ENCODE measurements at places on chromosomes 3 and 15.
A peak's percentile ranks its signal among the peaks of the same experiment; 100 is the strongest.

DNA sequence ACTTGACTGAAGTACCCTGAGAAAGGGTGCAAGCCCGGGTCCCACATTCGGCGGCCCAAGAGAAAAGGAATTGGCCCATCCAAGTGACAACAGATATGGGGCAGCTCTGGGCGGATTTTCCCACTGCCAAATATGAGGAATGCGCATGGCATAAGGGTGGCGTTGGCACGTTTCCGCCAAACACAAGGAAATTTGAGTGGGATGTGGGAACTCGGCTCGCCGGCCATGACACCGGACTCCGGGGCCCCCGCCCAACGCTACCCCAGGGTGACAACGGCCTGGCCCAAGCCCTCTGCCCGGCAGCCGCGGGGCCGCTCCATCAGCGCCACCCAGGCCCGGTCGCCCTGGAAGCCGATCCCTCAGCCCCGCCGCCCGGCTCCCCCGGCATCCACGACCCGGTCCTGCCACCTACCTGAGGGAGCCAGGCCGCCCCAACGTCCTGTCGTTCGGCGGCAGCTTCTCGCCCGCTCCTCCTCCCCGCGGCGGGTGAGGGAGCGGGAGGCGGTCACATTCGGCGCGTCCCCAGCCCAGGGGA lies 449 bp downstream of the RAF1 start:
- DNase-seq: no peak

DNA sequence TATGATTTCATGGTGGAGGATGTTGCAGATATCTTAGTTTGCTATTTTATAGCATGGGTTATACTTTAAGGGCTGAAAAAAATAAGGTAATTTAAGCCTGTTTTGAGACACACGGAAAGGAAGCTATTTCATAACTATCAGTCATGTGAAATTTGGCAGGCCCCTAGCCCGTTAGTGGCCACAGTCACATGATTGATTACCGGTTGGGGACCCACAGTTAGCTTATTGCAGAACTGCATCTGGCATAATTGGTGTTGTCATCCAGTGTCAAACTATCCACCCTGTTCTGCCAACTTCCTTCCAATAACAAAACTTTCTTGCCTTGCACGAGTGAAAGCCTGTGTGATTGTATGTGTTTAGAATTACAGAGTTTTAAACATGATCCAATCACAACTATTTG lies 35.2 kb downstream of the FNDC3B start:
- DNase-seq: no peak

DNA sequence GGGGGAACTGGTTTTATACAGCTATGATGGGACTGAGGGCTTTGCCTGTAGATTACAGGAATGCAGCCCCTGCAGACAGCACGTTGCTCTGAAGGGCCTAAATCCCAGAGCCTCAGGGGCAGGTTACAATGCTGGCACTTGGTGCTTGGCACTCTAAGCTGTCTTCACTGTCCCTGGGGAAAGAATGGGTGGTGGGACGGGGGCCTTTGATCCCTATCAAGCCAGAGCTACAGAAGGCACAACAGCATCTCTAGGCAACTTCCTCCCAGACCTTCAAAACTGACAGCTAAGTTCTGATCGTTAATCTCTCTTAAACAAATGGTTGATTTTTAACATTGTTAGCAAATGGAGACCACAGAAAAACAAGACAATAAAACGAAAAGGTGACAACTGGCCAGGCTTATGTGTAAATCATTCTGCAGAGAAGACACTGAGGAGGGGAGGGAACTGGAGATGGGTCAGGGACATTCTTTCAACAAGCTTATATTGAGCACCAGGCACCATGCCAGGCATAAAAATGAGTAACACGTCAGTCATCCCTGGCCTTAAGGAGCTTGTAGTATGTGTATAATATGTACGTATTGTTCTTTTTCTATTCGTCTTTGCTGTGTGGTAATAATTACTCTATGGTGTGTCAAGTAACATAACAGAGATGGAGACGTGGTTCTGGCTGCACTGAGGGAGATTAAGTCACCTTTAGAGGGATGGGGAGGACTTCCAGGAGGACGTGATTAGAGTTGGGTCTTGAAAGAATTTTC lies 49.1 kb downstream of the CA12 start:
- no peak for DNase-seq

DNA sequence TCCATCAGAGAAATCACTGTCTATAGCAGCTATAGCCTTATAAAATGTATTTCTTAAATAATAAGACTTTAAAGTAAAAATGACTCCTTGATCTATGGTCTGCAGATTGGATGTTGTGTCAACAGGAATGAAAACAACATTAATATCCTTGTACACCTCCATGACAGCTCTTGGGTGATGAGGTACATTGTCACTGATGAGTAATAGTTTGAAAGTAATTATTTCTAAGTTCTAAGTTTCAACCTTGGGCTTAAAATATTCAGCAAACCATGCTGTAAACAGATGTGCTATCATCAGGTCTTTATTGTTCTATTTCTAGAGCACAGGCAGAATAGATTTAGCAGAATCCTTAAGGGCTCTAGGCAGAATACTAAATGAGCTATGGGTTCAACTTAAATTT lies 568.2 kb upstream of the BCHE start:
- no peak for DNase-seq

- no peak for DNase-seq
These were observed 45.1 kb upstream of the LPP start for GRCh38 chr3:188108703-188109412.

GRCh38 chr15:101329867-101330380 lies 34.9 kb upstream of the SNRPA1 start:
- no peak for DNase-seq

GRCh38 chr3:152459572-152459971 lies 190.8 kb downstream of the MBNL1 start:
- no peak for DNase-seq

GRCh38 chr15:99326235-99326634 lies 75.0 kb downstream of the LRRC28 start:
- no peak for DNase-seq

GRCh38 chr3:128351546-128351945 lies 115.1 kb downstream of the DNAJB8 start:
- no peak for DNase-seq

GRCh38 chr3:148930752-148931151 lies 60.6 kb upstream of the GYG1 start:
- DNase-seq: no peak

- DNase-seq: no peak
These were observed 80.8 kb downstream of the ANXA2 start for GRCh38 chr15:60316961-60317360.

GRCh38 chr3:58064923-58065638 lies 56.9 kb downstream of the FLNB start:
- no peak for DNase-seq

DNA sequence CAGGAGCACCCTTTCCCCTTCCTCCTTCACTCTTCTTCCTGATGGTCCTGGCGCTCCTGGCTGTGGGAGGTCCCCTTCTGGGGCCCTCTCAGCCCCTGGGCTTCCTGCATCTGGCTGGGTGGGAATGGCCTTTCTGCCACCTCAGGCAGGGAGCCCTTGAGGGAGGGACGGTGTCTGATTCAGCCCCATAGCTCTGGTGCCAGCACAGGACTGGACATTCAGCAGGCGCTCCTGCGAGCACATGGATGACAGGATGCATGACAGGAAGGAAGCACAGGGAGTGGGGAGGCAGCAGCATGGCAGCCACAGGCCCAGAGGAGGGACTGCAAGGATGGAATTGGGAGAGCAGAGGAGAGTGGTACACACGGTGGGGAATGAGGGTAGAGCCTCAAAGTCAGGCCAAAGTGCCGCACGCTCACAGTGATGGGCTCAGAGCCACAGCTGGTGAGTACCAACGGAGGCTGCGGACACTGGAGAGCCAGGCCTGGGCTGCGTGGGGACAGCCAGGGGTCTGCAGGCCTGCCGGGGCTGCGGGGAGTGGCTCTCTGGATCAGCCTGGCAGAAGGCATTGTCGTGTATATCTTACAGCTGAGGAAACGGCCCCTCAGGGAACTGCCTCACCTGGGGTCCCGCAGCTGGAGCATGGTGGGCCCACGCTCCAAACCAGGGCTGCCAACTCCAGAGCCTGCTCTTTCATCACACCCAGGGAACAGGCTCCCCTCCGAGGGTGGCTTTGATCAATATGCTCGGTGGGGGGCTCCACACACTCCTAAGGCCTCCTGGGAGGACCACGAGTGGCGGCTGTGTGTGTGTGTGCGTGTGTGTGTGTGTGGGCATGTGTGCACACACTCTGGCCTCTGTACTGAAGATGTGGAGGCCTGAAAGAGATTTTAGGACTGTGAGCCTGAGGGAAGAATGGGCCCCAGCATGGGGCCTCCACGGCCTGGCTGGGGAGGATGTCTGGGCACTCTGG lies 51.4 kb upstream of the CTSH start:
- no peak for DNase-seq

- no peak for DNase-seq
These were observed 136.4 kb downstream of the SST start for GRCh38 chr3:187533797-187534196.

DNA sequence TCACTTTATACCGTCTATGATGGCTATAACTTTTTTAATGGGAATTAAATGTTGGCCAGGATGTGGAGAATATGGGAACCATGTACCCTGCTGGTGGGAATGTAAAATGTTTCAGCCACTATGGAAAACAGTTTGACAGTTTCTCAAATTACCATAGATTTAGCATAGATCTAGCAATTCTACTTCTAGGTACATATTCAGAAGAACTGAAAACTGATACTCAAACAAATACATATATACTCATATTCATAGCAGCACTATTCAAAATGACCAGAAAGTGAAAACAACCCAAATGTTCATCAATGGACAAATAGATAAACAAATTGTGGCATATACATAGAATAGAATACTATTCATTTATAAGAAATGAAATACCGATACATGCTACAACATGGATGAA lies 539.4 kb downstream of the IGSF11 start:
- DNase-seq: no peak

- DNase-seq: no peak
These were observed 3.5 kb downstream of the TBC1D5 start for GRCh38 chr3:17738921-17739320.

DNA sequence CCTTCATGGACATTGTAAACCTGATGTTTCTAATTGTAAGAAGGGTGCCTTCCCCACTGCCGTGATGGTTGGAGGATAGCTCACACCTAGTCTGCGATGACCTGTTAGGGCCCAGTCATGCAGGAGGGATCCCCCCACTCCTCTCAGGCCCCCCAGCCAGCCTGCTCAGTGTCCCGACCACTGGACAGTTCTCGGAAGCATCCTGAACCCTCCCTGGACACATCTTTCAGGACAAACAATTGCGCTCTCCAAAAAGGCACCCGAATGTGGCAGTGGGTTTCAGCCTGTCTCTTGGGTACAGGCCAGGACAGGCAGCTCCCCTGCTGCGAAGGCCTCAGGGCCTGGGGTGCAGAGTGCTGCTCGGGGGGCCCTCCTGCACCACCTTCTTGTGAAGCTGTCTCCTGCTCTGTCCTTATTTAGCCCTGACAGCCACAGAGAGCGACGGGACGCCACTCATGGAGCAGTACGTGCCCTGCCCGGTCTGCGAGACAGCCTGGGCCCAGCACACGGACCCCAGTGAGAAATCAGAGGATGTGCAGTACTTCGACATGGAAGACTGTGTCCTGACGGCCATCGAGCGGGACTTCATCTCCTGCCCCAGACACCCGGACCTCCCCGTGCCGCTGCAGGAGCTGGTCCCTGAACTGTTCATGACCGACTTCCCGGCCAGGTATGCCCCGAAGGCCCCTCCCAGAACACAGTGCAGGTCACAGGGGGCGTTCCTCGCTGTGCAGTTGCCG lies 132.3 kb downstream of the LRRK1 start:
- DNase-seq: no peak

- peak; percentile 13 for DNase-seq
These were observed 150.2 kb downstream of the DNAJB8 start for GRCh38 chr3:128316481-128316891.

GRCh38 chr3:11145888-11146287 lies 8.4 kb upstream of the HRH1 start:
- DNase-seq: no peak
